ENCODE measurements at places on chromosomes 6 and 20. TPM values are rescaled to one million over a fixed set of nuclear protein-coding genes. Genes with fewer than 3 reads are reported as not detected.

The VSTM2L gene
- total RNA-seq, result 2.8 TPM

The PPP1R14C gene
- 3.6 TPM for total RNA-seq

The PSMB1 gene
- total RNA-seq, result 156 TPM

The SPDEF gene
- 7.9 TPM for total RNA-seq

The PPP1R3D gene
- 17.9 TPM for total RNA-seq

The C20orf204 gene
- 5.0 TPM for total RNA-seq

The HLA-DRB1 gene
- total RNA-seq, result 141 TPM

The MUCL3 gene
- 0.07 TPM for total RNA-seq

The CHRNA4 gene
- total RNA-seq, result not detected

The TBX18 gene
- 49.2 TPM for total RNA-seq

The SYCP2 gene
- 56.0 TPM for total RNA-seq

The TCF19 gene
- 49.5 TPM for total RNA-seq

The SCUBE3 gene
- 0.47 TPM for total RNA-seq

The STX11 gene
- not detected for total RNA-seq

The FERMT1 gene
- 18.5 TPM for total RNA-seq

The TP53TG5 gene
- 0.52 TPM for total RNA-seq

The FAM210B gene
- 8.7 TPM for total RNA-seq

The PET117 gene
- total RNA-seq, result 6.0 TPM

The ZNF334 gene
- total RNA-seq, result not detected

The EEF1A2 gene
- total RNA-seq, result 359 TPM

The LIN28B gene
- total RNA-seq, result not detected

The DYNLT2 gene
- 2.7 TPM for total RNA-seq

The SOBP gene
- total RNA-seq, result 1.6 TPM

The FAM83D gene
- total RNA-seq, result 84.0 TPM

The XRN2 gene
- total RNA-seq, result 24.7 TPM

The EYS gene
- total RNA-seq, result not detected

The FAM162B gene
- not detected for total RNA-seq

The C6orf15 gene
- total RNA-seq, result not detected

The TRAPPC3L gene
- total RNA-seq, result not detected

The TBXT gene
- not detected for total RNA-seq

The PRDM13 gene
- total RNA-seq, result 1.3 TPM

The DLL1 gene
- 0.14 TPM for total RNA-seq

The GPLD1 gene
- 3.5 TPM for total RNA-seq

The RAD21L1 gene
- not detected for total RNA-seq

The KHDC1L gene
- not detected for total RNA-seq
